ENCODE measurements at places on chromosomes 16 and 17.

DNA sequence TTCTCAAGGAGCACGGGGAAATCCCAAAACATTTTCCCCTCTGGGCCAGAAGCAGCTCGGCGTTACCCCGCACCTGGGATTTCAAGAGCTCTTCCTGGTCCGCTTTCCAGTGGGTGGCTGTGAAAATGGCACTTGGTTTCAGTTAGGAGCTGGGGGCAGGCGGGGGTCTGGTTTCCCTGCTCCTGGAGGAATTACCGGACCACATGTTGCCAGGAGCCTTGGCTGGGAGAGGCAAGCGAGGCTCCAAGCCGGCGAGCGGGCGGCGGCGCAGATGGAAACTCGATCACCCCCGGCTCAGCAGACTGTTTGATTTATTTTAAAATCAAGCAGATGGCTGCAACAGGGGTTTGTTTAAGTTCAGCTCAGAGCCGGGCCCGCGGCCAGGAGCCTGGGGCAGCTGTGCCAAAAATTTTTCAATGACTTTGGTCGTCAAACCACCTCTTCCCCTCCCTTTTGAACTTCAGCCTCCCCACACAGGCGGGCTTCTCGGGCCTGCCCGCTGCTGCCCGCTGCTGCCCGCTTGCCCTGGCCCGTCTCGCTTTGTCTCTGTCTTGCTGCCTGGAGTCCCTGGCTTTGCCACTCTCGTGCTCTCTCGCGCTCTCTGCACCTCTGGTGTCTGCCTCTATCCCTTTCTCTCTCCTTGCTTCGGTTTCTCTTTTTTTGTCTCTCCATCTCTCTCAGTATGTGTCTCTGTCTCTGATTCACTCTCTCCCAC lies 108.0 kb upstream of the CIBAR2 start:
- DNase-seq: peak; percentile 80

DNA sequence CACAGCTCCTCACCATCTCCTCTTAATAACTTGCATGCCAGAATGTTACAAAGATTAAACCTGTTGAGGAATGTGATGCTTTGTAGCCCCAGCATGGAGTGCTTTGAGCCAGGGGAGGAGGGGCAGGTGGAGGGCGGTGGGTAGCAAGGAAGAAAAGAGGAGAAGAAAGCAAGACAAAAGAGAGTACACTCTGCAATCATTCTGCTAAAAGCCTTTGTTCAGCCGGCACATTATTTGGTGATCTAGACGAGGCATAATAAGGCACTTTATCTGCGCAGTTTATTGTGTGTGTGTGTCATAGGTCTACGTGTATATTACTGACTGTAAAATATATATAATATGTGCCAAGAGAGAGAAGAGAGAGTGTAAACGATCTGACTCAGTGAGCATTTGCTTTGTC lies 139.1 kb downstream of the SOX9 start:
- no peak for DNase-seq

DNA sequence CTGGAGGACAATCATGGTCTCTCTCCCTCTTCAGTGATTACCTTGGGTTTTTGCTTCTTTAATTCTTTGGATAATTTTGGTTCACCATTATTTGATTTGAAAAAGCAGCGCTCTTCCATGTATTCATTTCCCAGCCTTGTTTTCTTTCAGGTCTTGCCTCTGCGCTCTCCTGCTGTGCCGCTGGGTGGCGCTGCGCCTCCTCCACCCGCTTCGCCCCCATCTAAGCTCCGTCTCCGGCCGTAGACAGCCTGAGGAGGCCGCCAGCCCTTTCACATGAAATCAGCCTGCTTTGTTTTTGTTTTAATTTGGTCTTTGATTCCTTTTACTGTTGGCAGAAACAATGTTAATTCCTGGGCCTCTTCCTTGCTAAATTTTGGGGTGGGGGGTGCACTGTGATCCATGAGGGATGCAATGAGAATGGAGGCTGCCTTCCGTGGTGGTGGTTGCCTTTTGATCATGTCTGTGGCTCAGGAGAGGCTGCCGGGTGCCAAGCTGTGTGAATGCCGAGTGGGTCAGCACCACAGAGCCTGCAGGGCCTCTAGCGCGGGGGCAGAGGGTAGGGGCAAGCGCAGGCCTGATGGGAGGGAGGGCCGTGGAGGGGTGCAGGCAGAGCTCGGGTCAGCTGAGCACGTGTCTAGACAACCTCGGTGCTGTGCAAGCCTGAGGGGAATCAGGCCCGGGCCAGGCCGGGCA lies 64.1 kb downstream of the PLD6 start:
- DNase-seq: peak; percentile 71

DNA sequence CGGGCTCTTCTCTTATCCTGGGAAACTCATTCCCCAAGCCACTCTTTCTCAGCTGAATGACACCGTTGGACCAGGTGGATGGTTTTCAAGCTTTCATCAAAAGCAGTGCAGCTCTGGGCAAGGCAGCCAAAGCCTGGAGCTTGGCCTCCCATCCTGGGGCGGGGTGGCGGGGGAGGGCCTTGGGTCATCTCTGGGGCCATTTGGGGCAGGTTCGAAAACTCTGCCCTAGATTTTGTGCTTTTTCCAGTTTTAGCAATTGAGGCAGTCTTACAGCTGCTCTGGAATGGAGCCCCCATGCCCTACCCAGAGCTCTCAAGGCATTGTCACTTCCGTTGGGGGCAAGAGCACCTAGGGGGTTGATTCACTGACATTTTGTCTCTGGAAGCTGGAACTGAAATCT lies 9.1 kb downstream of the MPRIP start:
- no peak for DNase-seq

- no peak for DNase-seq
Observed at GRCh38 chr17:39098588-39098987, 52.8 kb downstream of the PLXDC1 start.

- no peak for DNase-seq
Observed at GRCh38 chr17:74374858-74375257, 7.6 kb downstream of the GPR142 start.

DNA sequence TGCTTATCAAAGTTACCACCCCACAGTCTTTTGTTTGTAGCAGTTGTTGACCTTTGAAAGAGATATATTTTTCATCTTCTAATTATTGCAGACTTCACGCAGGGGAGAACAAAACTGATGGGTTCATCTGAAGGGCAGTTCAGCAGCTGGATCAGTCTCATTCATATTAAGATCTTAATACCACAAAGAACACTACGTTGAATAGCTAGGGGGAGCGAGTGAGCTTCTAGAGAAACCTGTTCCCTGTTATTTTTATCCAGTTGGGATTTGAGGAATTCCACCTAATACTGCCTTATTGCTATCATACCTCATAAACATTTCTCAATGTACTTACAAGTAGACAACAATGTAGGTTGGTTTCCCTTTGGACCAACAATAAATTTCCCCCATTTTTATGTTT lies 306.1 kb upstream of the KIF2B start:
- DNase-seq: peak; percentile 26

- DNase-seq: no peak
Observed at GRCh38 chr16:56119133-56119532, 72.2 kb upstream of the GNAO1 start.

GRCh38 chr16:23842137-23842600 lies 6.4 kb downstream of the PRKCB start:
- DNase-seq: no peak

DNA sequence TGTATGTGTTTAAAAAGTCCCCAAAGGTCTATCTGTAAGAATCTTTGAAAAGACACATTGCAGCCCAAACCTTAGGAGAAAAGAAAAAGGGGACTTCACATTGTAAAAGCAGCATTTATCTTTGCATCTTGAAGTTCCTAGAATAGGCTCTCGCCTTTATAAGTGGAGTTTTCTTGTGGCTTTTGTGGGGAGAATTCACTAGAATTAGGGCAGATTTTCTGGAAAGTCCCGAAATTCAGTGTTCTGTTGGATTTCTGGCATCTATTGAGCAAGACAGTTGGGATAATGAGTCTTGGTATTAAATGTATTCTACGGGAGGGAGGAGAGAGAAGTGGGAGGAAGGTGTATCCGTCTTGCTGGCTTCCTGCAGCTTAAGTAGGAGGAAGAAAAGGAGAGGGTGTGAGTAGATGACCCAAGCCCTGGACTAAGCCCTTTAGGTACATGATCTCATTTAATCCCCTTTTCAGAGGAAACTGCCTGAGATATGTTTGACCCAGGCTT lies 62.6 kb downstream of the PRKCA start:
- no peak for DNase-seq

DNA sequence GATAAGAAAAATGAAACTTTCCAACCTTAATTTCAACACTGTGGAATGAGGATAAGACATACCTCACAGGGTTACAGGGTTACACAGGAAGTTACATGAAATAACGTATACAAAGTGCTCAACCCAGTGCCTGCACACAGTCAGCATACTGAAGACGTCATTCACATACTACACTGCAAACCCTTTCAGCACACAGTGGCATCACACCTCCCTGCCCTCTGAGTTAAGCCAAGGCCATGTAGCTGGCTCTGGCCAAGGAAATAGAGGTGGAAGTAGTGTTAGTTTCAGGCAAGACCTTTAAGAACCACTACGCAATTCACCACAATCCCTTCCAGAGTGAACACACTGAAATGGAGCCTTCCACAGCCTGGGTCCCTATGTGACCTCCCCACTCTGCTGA lies 46.6 kb upstream of the GSG1L start:
- DNase-seq: no peak

- no peak for DNase-seq
Observed at GRCh38 chr17:1936766-1937165, 88.4 kb downstream of the RTN4RL1 start.

- peak; percentile 19 for DNase-seq
Observed at GRCh38 chr16:27080895-27081294, 14.2 kb downstream of the C16orf82 start.

DNA sequence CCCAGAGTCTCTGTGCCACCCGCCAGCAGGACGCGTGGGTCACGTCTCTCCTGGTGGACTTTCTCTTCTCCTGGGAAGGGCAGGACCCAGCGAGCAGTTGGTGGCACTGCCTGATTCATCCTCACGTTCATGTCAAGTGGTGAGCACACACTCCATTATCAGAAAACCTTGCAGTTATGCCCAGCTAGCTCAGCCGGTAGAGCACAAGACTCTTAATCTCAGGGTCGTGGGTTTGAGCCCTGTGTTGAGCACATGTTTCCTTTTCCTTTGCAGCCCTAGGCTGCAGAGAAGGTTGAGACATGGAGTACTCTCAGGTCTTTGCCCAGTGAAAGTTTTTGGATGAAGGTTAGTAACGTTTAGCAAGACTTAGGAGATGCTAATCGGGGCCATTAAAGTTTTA lies 8.0 kb downstream of the OR1F1 start:
- DNase-seq: no peak

DNA sequence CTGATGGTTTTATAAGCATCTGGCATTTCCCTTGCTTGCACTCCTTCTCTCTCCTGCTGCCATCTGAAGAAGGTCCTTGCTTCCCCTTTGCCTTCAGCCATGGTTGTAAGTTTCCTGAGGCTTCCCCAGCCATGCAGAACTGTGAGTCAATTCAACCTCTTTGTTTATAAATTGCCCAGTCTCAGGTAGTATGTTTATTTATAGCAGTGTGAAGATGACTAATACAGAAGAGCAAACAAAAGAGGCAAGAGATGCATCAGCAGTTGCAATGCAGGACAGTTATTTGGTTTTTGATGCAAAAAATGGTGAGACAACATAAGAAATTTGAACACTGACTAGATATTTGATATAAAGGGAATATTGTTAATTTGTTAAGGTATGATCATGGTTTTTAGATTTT lies 16.8 kb downstream of the TMEM100 start:
- no peak for DNase-seq

DNA sequence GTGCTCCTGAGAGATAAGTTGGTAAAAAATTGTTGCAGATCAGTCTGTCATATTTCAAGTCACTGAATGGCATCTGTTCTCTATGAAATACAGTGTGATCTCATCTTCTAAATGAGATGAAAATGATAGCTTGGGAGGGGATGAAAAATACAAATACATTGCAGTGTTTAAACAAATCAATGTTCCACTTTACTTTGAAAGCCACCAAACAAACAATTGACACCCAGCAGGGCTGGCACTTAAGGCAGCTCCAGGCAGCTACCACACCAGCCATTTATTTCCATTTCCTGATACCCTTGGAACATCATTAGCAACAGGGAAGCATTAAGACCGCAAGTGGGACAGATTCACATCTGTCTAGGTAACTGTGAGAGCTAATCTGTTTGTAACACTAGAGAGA lies 827.6 kb upstream of the KIF2B start:
- DNase-seq: no peak

DNA sequence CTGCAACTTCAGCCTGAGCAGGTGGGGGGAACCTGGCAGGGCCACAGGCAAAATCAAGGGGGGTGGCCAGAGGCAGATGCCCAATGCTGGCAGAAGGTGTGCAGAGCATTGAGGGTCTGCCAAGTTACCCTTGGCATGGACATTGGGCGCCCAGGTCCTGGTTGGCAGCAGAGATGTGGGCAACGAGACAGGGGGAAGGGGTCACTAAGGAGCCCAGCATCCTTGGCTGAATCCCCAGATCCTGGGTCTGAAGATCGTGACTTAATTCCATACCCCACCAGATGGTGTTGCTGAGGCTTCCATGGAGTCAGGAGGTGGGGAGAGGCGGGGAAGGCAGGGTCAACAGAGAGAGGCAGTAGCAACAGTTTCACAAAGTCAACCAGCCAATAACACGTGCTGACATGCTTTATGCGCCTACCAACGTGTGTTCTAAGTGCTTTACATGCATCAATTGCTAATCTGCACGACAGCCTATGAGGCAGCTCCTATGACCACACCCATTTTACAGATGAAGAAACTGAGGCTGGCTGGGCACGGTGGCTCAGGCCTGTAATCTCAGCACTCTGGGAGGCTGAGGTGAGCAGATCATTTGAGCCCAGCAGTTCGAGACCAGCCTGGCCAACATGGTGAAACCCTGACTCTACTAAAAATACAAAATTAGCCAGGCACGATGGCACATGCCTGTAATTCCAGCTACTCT lies 83.3 kb downstream of the GSG1L start:
- no peak for DNase-seq

GRCh38 chr16:83940630-83941378 lies 12.2 kb upstream of the OSGIN1 start:
- no peak for DNase-seq

DNA sequence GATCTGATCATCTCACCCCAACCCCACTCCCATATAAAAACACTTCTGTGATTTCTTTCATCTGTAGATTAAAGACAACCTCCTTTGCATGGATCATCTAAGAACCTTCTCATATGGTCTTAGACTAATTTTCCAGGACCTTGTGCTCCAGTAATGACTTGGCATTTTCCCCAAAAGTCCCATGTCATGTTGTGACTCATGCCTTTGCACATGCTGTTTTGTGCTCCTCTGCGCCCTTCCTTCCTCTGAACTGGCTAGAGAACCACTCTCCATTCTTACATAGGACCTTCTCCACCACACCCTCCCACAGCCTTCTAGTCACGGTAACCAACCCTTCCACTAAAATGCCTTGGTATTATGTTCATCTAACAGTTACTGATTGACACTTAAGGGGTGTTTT lies 99.5 kb upstream of the AXIN2 start:
- DNase-seq: peak; percentile 92

DNA sequence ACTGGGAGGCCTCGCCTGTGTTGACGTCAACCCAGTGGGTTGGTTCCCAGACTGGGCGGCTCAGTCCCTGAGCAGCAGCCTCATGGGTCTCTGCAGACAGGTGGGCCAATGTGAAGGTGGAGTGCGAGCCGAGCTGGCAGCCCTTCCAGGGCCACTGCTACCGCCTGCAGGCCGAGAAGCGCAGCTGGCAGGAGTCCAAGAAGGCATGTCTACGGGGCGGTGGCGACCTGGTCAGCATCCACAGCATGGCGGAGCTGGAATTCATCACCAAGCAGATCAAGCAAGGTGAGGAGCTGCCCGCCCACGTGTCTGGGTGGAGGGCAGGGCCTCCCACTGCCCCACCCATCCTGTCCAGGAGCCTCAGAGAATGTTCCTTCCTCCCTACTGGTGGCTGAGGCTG lies 44.1 kb downstream of the MRC2 start:
- DNase-seq: no peak

Data from GM23248 (cell line).